Activated CD4-positive, CD25-positive, alpha-beta regulatory T cell treated with anti-CD3 and anti-CD28 coated beads, Interleukin-2, amount 50 U/mL, for 16 hours (primary cell): ENCODE measurements at places on chromosomes 7 and 10.

DNA sequence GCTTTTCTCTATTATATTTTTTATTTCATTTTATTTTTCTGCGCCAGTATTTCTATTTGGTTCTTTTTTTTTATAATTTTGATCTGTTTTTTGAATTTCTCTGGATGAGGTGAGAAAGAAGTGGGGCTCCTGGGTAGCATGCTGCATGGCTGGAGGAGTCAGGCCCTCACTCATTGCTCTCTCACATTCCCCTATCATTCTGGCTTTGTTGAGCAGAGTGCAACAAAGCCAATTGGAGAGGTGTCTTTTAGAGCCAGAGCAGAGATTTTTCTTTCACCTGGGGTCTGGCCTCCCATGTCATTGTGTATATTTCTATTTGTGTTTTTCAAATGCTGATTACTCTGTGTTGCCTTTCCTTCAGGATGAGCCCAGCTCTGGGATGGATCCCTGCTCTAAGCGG is 330.0 kb upstream of the CDC14C start:
- no peak for DNase-seq

- no peak for DNase-seq
Measured at GRCh38 chr10:63120554-63120953, 12.6 kb upstream of the NRBF2 start.

GRCh38 chr7:148856578-148856881 is 27.6 kb downstream of the EZH2 start:
- DNase-seq = no peak

- DNase-seq = no peak
Measured at GRCh38 chr7:44158096-44158872, 17.2 kb upstream of the MYL7 start.

DNA sequence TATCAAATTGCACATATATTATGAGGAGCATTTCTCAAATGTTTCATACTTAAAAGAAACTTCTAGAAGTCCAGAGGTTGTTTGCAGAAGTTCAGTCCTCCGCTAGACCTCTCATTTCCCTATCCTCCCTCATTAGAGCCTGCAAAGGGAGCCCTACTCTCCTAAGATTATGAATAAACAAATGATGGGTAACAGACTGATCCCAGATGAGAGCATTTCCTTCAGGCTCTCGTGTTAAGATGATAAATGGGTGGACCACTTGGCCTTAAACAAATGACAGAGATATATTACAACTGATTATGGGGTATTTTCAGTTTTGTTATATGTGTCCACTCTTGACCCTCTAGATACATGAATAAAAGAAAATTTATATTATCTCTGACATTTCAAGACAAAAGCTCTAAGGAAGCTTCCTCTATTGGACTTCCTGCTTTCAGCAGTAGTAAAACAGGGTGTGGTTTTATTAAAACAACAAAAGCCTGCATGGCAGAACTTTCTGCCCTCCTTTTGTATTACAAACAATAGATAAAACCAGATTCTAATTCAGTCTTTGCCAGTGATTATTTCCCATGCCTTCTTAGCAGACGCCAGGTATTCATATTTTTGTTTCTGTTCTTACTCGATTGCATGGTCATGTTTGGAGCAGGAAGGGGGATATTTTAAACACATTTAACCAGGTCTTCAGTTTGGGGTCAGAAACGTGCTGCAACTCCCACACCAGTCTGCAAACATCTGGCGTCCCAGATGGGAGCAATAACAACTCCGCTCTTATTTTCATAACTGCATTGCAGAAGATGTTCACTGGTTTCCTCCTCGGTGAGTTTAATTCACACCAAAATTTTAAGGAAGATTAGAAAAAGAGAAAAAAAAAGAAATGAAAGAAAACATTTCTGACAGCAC is 52.4 kb upstream of the FAM204A start:
- no peak for DNase-seq

- no peak for DNase-seq
Measured at GRCh38 chr10:99337311-99337811, 8.2 kb downstream of the CNNM1 start.

GRCh38 chr7:26843705-26844104 is 20.7 kb downstream of the SKAP2 start:
- DNase-seq = no peak

DNA sequence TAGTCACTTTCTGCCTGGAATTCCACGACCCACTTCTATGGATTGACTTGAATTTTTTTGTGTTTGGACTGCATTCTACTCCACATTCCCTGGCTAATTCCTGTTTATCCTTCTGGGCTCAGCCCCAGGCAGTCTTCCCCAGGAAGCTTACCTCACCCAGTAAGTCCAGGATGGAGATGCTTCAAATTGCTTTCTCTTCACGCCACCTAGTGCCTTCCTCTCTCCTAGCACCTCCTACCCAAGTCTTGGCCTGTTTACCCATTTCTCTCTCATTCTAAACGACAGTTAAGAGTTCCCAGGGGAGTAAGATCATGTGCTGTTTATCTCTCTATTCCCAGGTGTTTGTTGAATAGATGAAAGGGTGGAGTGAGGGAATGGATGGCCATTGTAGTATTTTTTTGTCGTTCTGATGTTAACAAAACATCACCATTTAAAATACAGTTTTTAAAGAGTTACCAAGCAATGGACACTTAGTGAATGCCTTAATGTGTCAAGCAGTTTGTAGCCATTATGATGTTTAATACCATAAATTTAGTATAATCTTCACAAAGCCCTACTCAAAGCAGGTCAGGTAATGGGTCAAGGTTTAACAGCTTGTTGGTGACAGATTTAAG is 45.5 kb upstream of the TARP start:
- DNase-seq = no peak

- no peak for DNase-seq
Measured at GRCh38 chr7:132577206-132578049, 1.2 kb upstream of the PLXNA4 start.

- no peak for DNase-seq
Measured at GRCh38 chr7:19814776-19815175, 41.4 kb upstream of the TMEM196 start.

GRCh38 chr10:2680821-2681220 is 386.5 kb upstream of the PFKP start:
- no peak for DNase-seq

- DNase-seq = no peak
Measured at GRCh38 chr10:98394851-98395440, 20.0 kb downstream of the PYROXD2 start.

DNA sequence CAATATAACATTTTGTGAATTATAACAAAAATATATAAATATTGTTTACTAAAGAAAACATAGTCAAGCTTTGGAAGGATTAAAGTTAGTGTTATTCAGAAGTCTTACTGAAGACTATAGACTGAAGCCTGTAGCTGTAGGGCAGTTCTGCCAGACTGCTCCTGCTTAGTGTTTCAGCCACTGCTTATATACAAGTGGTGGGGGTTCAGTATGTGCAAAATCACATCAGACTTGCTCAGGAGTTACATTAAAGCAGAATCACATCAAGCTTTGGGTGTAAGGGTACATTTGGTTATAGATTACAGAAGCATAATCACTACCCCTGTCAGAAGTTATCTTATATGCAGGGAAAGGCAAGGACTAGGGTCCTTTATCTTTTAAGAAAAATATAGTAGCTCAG is 653.8 kb downstream of the ANKRD7 start:
- DNase-seq = no peak

GRCh38 chr10:19966751-19967150 is 150.5 kb downstream of the PLXDC2 start:
- no peak for DNase-seq

DNA sequence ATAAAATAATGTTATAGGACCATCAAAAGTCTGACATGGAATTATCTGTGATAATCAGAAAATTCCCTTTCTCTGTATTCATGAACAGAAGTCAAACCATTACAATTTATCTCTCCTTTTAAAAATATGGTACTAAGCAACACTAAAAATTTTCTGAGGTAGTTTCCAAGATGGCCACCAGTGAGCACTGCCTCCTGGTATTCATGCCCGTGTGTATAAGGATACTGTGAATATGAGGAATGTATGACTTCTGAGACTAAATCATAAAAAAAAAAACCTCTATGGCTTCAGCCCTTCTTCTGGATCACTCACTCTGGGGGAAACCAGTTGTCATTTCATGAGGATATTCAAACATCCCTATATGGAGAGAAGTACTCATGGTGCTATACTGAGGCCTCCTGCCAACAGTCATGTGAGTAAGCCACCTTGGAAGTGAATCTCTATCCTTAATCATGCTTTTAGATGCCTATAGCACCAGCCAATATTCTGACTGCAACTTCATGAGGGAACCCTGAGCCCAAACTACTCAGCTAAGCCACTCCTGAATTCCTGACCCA is 41.1 kb downstream of the SIRT1 start:
- no peak for DNase-seq

GRCh38 chr7:69710768-69711438 is 112.6 kb downstream of the AUTS2 start:
- no peak for DNase-seq

DNA sequence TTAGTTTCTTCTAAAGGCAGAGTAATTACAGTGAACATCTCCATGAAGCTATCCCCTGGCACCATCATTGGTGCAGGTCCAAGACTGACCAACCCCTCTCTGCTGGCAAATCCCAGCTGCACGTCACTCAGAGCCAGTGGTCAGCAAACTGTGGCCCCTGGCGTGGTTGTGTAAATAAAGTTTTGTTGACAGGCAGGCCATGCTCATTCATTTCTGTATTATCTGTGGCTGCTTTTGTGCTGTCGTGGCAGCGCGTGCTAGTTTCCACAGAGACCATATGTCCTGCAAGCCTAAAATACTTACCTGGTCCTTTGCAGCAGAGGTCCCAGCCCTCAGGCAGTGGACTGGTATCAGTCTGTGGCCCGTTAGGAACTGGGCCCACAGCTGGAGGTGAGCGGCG is 117.6 kb upstream of the NPS start:
- no peak for DNase-seq

GRCh38 chr10:121296378-121296777 is 301.9 kb downstream of the FGFR2 start:
- DNase-seq = no peak

- no peak for DNase-seq
Measured at GRCh38 chr7:2166625-2167280, 66.0 kb downstream of the MAD1L1 start.

DNA sequence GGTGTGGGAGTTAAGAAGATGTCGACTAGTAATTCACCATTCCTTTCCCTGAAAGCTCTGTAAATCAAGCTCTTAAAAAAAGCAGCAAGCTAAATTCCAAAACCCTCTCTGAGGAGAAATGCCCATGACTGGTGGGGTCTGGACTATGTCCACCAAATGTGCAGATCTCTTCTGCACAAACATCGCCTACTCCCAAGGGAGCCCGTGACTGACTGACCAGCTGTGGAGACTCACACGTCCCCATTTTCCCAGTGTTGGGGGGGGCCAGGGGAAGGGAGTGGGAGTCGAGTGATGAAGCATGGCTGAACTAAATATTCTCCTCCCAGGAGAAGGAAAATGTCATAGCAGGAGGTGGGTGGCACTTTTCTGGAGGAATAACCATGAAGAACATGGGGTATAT is 164.1 kb upstream of the HPS1 start:
- no peak for DNase-seq

DNA sequence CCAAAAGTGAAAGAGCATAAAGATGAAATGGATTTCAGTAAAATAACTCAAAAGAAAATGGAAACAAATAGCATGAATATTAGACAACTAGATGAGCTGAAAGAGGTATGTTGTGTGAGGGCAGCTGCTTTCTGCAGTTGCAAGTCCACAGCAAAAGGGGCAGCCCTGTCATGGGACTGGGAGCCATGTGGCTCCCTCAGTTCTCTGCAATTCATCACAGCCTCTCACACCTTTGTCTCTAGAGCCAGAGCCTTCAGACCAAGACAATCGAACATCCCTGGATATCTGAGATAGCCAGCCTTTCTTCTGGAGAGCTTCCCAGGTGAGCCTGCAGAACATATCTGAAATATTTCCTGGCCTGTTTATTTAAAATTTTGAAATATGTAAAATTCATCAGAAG is 538.7 kb downstream of the REEP3 start:
- DNase-seq = no peak

- DNase-seq = no peak
Measured at GRCh38 chr7:38215115-38215514, 37.1 kb downstream of the STARD3NL start.

- DNase-seq = no peak
Measured at GRCh38 chr10:43421201-43421507, 12.2 kb upstream of the HNRNPF start.

DNA sequence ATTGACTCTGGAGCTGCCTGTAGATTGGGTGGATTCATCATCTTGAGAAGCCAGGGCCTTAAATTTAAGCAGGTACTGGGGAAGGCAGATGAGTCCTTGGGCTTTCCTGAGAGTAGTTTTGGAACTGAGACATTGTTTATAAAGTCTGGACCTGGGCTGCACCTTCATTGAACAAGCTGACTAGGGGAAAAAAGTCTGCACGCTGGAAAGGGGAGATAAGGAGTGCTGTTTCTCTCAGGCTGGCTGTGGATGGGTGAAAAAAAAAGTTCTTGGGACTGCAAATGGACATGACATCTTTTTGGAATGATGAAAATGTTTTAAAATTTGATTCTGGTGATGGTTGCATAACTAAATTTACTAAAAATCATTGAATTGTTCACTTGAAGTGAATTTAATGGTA is 12.0 kb downstream of the SEC24C start:
- DNase-seq = no peak

GRCh38 chr10:87066865-87067264 is 27.8 kb downstream of the GLUD1 start:
- no peak for DNase-seq

- no peak for DNase-seq
Measured at GRCh38 chr7:157662110-157662791, 325.4 kb downstream of the DNAJB6 start.

DNA sequence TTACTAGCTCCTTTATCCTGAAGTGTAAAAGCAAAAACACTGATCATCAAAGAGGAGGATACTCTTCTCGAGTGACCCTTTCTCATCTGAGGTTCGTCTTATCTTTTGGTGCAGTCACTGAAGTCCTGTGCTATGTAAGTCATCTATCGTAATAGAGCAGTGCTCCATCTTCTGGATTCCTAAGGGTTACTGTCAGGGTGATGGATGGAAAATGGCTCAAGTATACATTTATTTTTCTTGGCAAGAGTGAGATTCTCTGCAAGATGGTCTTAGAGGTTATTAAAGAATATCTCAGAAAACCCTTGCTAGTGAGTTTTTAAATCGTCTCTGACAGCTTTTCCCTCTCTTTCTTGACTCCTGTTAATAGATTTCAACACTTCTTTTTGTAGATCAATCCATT is 12.4 kb downstream of the PRKG1 start:
- no peak for DNase-seq

DNA sequence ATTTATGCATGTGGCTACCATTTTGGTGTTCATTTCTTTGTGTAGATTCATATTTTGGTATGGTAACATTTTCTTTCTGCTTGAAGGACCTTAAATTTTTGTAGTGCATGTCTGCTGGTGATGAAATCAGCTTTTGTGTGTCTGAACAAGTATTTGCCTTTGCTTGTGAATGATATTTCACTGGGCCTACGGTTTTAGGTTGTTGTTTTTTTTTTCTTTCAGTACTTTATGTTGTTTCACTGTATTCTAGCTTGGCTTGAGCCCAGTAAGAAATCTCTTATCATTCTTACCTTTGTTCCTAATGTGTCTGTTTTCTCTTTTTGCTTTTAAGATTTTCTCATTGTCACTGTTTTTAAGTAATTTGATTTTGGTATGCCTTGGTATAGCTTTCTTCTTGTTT is 31.9 kb downstream of the SAMD8 start:
- DNase-seq = no peak

- DNase-seq = no peak
Measured at GRCh38 chr10:128087884-128088709, 38.1 kb downstream of the MKI67 start.
